ENCODE measurements at places on chromosomes 2 and 18. TPM values are rescaled to one million over a fixed set of nuclear protein-coding genes. Genes with fewer than 3 reads are reported as not detected.

The UCN gene
- total RNA-seq = 2.6 TPM

The AQP12A gene
- total RNA-seq = not detected

The UPP2 gene
- total RNA-seq = 0.07 TPM

The CD226 gene
- 125 TPM for total RNA-seq

The AFF3 gene
- total RNA-seq = 1.2 TPM

The TSPYL6 gene
- total RNA-seq = not detected

The DSG4 gene
- total RNA-seq = not detected

The RANBP2 gene
- 64.8 TPM for total RNA-seq

The ANKRD30B gene
- not detected for total RNA-seq
